Fibroblast of lung (primary cell): ENCODE measurements at places on chromosomes 5 and 9.

DNA sequence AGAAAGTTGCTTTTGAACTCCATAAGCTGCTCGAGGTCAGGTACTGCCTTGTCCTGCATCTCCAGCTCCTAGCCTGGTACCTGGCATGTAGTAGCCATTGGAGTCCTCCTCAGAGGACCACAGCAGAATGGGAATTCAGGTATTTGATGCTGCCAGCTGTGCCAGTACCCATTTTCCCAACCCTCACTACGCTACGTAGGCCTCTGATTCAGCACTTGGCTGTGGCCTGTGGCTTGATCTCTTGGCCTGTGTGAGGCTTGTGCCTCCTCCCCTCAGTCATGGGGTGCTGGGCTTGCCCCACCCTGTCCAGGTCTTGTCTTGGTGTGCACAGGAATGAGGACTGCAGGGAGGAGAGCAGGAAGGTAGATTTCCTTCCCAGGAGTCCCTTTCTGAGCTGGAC lies 11.8 kb downstream of the OTULIN start:
- peak; percentile 68 for DNase-seq

- no peak for DNase-seq
These were observed 657.7 kb downstream of the PRR16 start for GRCh38 chr5:121121786-121122185.

DNA sequence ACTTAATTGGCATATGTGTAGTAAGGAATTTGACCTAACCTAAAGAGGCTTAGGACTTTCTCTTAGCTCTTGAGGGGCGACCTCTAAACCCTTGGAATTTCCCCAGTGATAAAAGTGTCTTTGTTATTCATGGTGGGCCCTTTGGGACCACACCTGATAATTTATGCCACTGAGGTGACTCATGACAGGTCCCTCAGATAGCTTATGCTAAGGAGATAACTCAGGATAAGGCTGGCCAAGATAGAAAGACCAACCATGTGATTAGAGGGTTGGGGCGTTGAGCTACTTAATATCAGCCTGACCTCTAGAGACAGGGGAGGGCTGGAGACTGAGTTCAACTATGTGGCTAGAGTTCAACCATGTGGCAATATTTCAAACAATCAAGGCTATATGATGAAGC lies 218.1 kb downstream of the AP3B1 start:
- DNase-seq: no peak

DNA sequence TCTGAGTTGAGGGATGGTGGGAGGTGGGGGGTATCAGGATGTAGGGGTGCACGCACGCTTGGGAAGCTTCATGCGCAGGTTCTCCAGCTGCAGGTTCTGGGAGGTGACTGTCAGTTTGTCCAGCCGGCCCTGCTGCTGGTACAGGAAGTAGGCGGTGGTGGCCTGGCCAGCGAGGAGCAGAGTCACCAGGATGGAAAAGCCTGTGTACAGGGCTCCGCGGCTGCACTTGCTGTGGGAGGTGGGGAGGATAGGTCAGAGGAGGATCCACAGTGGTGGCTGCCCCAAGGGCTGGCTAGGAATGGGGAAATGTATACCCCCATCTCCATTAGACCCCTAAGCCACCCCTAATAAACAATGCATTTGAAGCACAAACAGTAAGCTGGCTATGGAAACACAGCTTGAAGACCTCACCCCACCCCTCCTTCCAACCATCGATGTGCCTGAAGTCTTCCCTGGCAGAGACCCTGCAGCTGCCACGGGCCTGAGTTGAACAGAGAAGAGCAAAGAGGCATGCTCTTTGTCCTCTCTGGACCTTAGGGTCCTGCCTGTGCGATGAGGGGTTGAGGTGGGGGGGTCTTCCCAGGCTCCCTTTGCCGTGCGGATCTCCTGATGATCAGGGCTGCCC lies 5.5 kb downstream of the CD74 start:
- no peak for DNase-seq

DNA sequence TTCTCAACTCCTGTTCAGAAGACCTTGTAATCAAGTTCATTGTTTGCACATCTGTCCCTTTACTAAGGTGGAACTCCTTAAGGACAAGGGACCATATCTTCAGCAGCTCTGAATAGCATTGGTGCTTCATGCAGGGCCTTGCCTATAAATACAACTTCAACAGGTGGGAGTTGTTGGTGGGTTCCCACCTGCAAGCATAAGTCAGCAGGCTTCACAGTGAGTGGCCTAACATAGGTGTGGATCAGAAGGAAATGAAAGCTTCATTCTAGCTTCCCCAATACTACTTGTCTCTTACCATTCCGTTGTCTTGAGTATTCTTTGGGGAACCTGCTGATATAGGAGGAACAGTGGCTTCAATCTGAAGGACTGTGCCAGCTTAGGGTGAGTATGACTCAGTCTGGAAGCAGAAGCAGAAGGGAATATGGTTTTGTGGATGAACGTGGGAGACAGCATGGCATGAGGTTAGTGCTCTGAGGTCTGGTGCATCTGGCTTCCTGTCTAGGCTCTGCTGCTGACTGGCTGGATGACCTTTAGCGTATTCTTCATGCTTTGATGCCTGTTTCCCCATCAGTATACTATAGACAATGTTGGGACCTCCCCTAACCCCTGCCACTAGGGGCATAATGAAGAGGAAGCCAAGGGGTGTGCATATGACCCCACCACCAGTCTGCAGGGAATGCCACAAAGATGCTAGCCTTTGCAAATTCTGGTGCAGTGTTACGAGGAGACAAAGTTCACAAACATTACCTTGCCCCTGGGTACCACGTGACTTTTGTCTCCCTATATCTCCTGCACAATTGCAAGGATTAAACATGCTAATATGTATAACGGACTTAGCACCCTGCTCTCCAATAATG lies 192.3 kb downstream of the PALM2AKAP2 start:
- no peak for DNase-seq

- DNase-seq: peak; percentile 24
These were observed 146.7 kb downstream of the SSBP2 start for GRCh38 chr5:81604193-81604592.

DNA sequence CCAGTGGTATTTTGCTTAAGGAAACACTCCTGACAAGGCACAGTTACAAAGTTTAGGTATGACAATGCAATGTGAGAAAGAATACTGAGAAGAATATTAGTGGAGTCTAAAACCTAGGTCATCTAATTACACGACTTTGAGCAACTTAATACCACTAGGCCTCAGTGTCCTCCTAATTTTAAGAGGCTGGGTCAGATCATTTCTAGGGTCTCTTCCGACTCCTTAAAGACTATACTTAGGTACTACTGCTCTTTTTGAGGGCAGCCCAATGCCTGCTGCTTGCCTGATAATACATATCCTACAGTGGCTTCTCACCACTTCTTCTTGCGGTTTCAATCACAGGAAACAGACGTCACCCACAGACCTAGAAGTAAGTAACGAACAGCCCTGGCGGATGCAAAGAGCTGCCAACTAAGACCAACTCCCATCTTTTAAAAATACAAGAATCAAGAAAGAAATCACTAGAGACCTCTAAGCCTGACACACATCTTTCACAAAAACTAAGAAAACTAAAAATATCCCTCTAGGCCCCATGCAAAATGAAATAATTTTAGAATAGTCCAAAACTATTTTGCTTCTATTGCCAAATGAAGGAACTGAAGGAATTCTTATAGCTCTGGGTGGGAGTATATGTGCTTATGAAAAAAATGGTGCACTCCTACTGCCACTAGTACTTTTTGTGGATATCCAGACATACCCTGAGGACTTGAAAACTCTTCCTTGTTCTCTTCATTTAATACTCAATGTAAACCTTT lies 13.1 kb downstream of the DIAPH1 start:
- peak; percentile 26 for DNase-seq

- no peak for DNase-seq
These were observed 503 bp downstream of the SEMA4D start for GRCh38 chr9:89497257-89497963.

DNA sequence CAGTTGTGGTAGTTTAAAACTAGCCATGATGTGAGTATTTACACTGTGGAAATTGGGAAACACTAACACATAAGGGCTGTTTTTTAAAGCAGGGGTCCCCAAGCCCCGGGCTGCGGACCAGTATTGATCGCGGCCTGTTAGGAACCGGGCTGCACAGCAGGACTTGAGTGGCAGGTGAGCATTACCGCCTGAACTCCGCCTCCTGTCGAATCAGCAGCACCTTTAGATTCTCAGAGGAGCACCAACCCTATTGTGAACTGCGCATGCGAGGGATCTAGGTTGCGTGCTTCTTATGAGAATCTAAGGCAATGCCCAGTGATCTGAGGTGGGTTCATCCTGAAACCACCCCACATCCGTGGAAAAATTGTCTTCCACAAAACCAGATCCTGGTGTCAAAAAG lies 127.8 kb downstream of the PCSK5 start:
- DNase-seq: no peak

DNA sequence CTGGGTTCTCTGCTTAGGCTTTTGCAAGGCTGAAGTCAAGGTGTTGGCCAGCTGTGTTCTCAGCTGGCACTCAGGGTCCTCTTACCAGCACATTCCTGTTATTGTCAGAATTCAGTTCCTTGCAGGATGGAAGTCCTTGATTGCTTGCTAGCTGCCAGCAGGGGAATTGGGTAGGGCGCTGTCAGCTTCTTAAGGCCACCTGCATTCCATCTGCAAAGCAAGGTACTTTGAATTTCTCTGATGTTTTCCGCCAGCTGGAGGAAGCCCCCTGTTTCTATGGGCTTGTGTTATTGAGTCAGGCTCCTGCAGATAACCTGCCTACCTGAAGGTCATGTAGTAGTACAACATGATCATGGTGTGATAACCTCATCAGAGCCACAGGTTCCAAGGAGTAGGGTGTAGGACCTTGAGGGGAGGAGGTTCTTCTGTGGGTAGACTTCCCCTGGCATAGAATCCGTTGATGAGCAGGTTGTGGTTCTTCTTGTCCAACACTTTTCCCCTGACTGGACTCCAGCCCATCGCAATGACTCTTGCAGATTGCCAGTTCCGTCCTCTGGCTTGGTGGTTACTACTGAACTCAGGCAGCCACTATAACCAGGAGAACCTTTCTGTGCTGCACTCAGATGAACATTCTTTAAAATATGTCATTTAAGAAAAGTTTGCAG lies 6.8 kb downstream of the TENT4A start:
- no peak for DNase-seq

- DNase-seq: no peak
These were observed 210.3 kb downstream of the SREK1 start for GRCh38 chr5:66354422-66354821.

DNA sequence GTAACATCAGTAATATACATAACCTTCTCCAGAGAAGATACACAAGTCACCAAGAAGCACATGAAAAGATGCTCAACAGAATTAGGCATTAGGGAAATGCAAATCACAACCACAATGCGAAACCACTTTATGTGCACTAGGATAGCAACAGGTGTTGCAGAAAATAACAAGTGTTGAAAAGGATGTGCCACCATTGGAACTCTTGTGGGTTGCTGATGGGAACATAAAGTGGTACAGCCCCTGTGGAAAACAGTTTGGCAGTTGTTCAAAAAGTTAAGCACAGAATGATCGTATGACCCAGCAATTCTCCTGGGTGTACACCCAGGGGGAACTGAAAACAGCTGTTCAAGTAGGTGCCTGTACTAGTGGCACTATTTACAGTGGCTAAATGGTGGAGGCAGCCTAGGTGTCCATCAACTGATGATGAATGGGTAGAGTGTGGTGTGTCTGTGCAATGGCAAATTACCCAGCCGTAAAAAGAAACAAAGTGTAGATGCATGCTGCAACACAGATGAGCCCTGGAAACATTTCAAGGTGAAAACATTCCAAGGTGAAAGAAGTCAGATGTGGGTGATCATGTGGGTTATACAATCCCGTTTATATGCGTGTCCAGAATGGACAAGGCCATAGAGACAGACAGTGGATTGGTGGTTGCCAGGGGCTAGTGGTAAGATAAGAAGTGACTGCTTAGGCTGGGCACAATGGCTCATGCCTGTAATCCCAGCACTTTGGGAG lies 27.2 kb downstream of the CCDC69 start:
- DNase-seq: no peak

DNA sequence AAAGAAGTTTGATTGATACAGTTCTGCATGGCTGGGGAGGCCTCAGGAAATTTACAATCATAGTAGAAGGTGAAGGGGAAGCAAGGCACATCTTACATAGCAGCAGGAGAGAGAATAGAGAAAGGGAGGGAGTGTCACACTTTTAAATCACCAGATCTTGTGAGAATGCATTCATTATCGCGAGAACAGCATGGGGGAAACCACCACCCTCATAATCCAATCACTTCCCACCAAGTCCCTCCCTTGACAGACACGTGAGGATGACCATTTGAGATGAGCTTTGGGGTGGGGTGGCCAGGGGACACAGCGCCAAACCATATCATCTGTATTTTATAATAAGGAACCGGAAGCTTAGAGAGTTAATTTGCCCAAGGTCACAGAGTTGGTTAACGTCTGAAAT lies 13.7 kb upstream of the FOCAD start:
- DNase-seq: no peak

- no peak for DNase-seq
These were observed 13.0 kb downstream of the SEPTIN8 start for GRCh38 chr5:132764051-132764450.

DNA sequence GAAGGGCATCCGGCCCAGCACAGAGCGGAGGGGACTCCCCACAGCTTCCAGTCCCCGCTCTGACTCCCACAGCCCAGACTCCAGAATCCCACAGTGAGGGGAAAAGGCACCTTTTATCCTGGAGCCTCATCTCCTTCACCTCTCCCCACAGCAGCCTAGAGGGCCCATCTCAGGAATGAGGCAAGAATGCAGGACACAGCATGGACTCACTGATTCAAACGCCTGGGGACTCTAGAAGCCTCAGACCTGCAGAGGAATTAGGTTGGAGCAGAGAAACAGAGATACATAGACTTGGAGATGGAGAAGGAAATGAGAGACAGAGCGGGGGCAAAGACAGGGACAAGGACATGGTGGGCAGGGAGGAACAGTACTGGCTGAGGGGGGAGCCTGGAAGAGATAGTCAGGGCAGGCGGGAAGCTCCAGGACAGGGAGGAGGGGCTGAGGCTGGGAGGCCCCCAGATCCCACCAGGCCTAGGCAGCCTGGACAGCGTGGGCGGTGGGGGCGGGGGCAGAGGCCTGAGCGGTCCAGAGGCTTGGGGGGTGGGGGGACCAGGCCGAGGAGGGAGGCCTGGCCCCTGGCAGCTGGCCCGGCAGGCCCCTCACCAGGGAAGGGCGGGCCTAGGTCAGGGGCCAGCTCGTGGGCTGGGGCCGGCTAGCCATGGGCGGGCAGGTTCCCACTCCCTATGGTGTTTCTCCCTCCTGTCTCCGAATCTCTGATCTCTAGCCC lies 15.8 kb downstream of the CNTFR start:
- no peak for DNase-seq

DNA sequence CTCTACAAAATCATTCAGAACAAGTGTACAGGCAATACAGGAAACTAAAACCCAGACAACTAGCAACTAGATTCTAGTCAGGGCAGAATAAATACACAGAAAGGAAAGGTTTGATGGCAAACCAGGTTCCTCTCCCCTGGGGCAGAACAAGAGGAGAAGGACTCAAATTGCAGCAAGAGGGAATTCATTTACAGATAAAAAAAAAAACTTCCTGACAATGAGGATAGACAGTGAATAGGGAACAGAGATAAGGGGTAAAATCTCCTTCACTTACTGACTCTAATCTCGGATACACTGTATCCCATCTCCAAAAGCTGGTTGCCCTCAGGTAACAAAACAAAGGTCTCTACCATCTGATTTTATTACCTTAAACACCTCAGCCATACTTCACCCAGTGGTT lies 244.0 kb downstream of the SEC61B start:
- DNase-seq: no peak
